ENCODE measurements at places on chromosomes 12 and 14. TPM values are rescaled to one million over a fixed set of nuclear protein-coding genes. Genes with fewer than 3 reads are reported as not detected.

GRCh38 chr14:48584031-48584430, 908.6 kb upstream of the MDGA2 start:
- DNase-seq, result no peak

GRCh38 chr14:99774556-99775307, 18.5 kb upstream of the EML1 start:
- peak; percentile 62 for DNase-seq

- DNase-seq, result no peak
Observed at GRCh38 chr12:115004470-115005146, 320.6 kb upstream of the TBX3 start.

DNA sequence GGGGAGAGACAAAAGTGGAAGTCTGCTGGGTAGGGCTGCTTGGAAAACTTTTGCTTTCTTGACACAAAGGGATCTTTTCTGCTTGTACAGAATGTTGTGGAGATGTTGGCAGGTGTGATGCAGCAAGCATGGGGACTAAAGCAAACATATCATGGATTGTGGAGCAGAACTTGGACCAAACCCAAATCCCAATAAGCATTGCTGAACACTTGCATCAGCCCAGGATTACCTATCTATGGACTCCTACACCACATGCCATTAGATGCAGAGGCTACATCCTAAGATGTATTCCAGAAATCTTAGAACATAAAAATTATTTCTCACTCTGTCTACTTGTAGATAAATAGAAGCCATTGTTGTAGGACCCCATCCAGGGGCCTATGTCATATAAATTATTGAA, 44.7 kb upstream of the RERG start:
- no peak for DNase-seq

GRCh38 chr12:1170411-1170810, 179.4 kb downstream of the ERC1 start:
- DNase-seq, result no peak

DNA sequence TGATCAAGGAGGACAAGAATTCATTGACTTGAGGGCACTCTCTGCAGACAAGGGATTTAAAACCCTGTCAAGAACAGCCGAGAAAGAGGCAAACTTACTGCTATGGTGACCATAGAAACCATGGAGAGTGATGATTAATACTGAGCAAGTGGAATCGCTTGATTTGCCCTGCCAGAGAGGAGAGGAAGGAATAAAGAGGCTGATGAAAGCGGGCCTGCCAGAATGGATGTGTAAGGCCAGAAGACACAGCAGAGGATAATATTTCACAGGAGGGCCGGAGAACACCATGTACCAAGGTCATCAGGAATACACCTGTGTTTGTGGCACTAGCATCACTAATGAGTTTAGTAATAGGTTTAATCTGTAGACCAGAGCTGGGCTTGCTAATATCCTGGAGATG, 221.8 kb upstream of the DCN start:
- no peak for DNase-seq

GRCh38 chr12:130351326-130351725, 13.6 kb downstream of the PIWIL1 start:
- no peak for DNase-seq

Gene TAS2R9
- not detected for total RNA-seq

Data from LHCN-M2 (cell line).